ENCODE measurements at places on chromosomes 3 and 15. TPM values are rescaled to one million over a fixed set of nuclear protein-coding genes. Genes with fewer than 3 reads are reported as not detected.

The CFAP92 gene
- total RNA-seq = 2.2 TPM

The NGRN gene
- total RNA-seq = 241 TPM

The UBR1 gene
- 68.3 TPM for total RNA-seq

The LRRC3B gene
- 51.3 TPM for total RNA-seq

The GOLGA6A gene
- total RNA-seq = not detected

The CCDC39 gene
- total RNA-seq = 0.62 TPM

The GOLGA8G gene
- not detected for total RNA-seq

The P2RY1 gene
- total RNA-seq = 9.5 TPM

The MAGI1 gene
- 49.4 TPM for total RNA-seq

The IL17RB gene
- total RNA-seq = 2.2 TPM

The COL6A5 gene
- under 0.01 TPM for total RNA-seq

The CX3CR1 gene
- 11.4 TPM for total RNA-seq
